Aorta (tissue), 5 donors: ENCODE measurements at places on chromosomes 3 and 15. TPM values are rescaled to one million over a fixed set of nuclear protein-coding genes. Genes with fewer than 3 reads are reported as not detected.

Gene PPP1R14D
- not detected for total RNA-seq

Gene AP4E1
- 10.4 TPM for total RNA-seq

Gene WNT5A
- total RNA-seq = 0.52 TPM

Gene FSIP1
- 1.2 TPM for total RNA-seq

- no peak overlapping the region for H3K4me3 ChIP-seq
- peak; percentile 50 for DNase-seq
- no peaks in the 10 kb centered on the region for H3K4me1 ChIP-seq
- H3K27me3 ChIP-seq = no peaks in the 10 kb centered on the region
Observed at GRCh38 chr15:89395461-89395871, 60.8 kb upstream of the POLG start.

GRCh38 chr3:188052169-188053035 lies 101.6 kb upstream of the LPP start:
- peak; percentile 92 for DNase-seq
- no peak overlapping the region for H3K4me3 ChIP-seq
- peak overlapping the region; percentile 89 for H3K27ac ChIP-seq

DNA sequence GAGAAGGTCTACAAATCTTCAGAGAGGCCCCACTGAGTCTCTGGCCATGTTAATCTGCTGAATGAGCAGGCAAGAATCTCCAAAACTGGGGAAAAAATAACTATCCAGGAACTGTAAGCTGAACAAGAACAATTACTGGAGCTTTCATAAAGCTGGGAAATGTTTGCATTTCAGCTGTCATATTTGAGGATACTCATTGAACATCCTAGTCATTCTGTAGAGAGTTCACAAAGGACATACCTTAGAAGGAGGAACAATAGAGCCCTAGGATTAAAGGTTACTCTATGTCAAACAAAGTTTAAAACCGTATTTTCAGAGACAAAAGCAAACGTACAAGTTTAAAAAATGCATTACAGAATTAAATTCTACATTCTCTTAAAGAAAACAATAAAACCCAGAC lies 257.5 kb downstream of the SCAPER start:
- H3K27me3 ChIP-seq = no peaks in the 10 kb centered on the region
- no peak overlapping the region for H3K4me3 ChIP-seq
- peaks cover 3% of the 10 kb centered on the region for H3K36me3 ChIP-seq
- H3K4me1 ChIP-seq = no peaks in the 10 kb centered on the region
- DNase-seq = no peak

GRCh38 chr15:29652595-29652994 lies 169.7 kb downstream of the TJP1 start:
- no peaks in the 10 kb centered on the region for H3K27me3 ChIP-seq
- H3K27ac ChIP-seq = no peak overlapping the region
- H3K4me1 ChIP-seq = no peaks in the 10 kb centered on the region
- no peaks in the 10 kb centered on the region for H3K36me3 ChIP-seq

- no peak for DNase-seq
- no peaks in the 10 kb centered on the region for H3K27me3 ChIP-seq
- H3K4me3 ChIP-seq = no peak overlapping the region
- no peaks in the 10 kb centered on the region for H3K36me3 ChIP-seq
Observed at GRCh38 chr3:14246414-14246813, 67.8 kb downstream of the LSM3 start.

- DNase-seq = no peak
- no peaks in the 10 kb centered on the region for H3K4me1 ChIP-seq
- H3K27me3 ChIP-seq = no peaks in the 10 kb centered on the region
- no peak overlapping the region for H3K4me3 ChIP-seq
- no peak overlapping the region for H3K27ac ChIP-seq
- no peaks in the 10 kb centered on the region for H3K36me3 ChIP-seq
Observed at GRCh38 chr3:129756871-129757270, 136.6 kb downstream of the TMCC1 start.

DNA sequence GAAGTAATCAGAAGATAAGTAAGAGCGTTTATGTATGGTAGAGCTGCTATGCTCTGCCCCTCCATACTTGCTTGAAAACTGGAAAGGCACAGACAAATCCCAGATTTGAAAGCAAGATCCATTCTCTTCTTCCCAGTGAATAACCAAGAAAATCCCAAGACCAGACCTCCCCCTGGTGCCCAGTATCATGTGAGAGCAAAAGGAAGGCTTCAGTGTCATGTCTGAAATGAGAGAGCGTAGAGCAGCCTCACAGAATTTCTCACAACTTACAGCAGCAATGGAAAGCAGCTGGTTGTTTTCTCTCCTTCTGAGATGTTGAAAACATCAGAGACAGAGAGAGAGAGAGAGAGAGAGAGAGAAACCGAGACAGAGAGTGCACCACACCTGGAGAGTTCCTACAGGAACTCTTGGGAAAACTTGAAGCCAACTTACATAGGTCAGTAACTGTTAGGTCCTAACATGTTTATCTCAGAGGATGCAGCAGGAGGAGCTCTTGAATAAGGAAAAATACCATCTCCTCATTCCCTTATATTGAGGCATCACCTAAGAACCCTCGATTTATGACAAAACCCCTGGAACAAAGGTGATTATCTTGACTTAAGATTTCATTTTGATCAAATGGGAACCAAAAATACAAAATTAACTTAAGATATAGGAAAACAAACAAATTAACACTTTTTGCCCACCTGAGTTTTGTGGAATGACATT lies 273.3 kb downstream of the NSUN3 start:
- H3K27me3 ChIP-seq = no peaks in the 10 kb centered on the region
- no peak overlapping the region for H3K27ac ChIP-seq
- no peak overlapping the region for H3K4me3 ChIP-seq

DNA sequence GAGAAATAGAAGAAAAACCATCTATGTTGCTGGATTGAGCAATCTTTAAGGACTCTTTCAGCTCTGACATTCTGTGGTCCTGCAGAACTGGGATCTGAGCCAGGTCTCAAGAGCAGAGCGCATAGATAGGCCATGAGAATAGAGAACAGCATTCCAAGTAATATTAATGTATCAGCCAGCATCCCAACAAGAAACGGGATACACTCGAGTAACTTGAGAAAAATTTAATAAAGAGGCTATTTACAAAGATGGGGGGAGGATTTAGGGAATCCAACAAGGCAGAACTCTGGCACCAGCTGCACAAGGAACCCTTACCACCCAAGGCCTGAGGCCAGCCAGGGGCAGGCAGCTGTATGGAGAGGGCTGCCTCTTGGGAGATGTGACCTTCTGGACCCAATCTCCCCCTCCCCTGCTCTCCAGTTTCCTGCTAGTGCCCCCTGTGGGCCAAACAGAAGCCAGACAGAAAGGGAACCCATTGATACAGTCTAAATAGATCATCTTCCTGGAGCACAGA lies 8.2 kb downstream of the TMOD2 start:
- H3K36me3 ChIP-seq = no peaks in the 10 kb centered on the region
- H3K27me3 ChIP-seq = no peaks in the 10 kb centered on the region
- peak; percentile 70 for DNase-seq

DNA sequence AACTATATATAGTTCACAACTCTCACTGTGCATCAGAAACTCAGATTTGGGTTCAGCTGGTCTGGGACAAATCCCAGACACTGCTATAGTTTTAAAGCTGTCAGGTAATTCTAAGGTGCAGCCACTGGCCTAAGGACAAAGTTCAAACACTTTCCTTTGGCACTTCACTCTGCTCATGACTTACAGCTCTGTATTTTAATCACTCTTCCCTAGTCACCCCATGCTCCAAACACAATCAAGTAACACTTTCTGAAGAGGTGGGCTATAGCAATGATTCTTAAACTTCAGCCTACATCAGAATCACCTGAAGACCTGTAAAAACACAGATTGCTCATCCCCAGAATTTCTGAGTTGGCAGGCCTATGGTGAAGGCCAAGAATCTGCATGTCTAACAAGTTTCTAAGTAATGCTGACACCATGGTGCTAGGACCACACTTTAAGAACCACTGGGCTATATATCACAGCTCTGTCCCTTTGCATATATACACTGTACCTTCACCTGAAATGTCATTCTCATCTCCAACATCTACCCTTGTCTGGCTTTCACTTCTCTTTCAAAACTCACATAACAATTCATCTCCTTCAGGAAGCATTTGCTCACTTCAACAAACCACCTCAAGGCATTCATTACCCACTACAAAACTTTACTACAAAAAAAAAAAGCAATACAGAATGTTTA lies 21.4 kb downstream of the STAG1 start:
- peaks cover 8% of the 10 kb centered on the region for H3K4me1 ChIP-seq
- no peak overlapping the region for H3K4me3 ChIP-seq
- no peak overlapping the region for H3K27ac ChIP-seq
- no peak for DNase-seq
- H3K27me3 ChIP-seq = no peaks in the 10 kb centered on the region
- H3K36me3 ChIP-seq = no peaks in the 10 kb centered on the region

- H3K4me3 ChIP-seq = no peak overlapping the region
- H3K27me3 ChIP-seq = no peaks in the 10 kb centered on the region
- no peaks in the 10 kb centered on the region for H3K36me3 ChIP-seq
- no peak for DNase-seq
Observed at GRCh38 chr3:110783541-110783940, 288.1 kb upstream of the NECTIN3 start.

- no peaks in the 10 kb centered on the region for H3K36me3 ChIP-seq
- H3K27ac ChIP-seq = no peak overlapping the region
- no peaks in the 10 kb centered on the region for H3K27me3 ChIP-seq
- DNase-seq = no peak
- no peak overlapping the region for H3K4me3 ChIP-seq
- no peaks in the 10 kb centered on the region for H3K4me1 ChIP-seq
Observed at GRCh38 chr3:31461426-31461825, 71.3 kb upstream of the STT3B start.

DNA sequence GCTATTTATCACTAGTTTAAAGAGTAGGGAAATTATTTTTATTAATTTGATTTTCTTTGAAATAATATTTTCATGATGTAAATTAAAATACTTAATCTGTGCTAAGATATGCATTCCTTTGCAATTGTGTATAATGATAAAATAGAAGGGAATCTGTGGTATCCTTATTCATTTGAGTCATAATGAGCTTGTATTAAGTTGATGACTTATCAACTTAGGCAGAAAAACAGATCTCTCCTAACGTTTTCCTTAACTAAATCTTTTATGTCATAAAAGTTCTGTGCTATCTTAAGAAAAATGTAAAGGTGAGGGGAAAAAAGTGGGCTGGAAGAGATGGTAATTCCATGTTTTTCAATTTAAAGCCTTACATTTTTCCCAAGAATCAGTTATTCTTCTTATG lies 1.9 kb downstream of the FGF7 start:
- no peak for DNase-seq
- H3K36me3 ChIP-seq = no peaks in the 10 kb centered on the region
- no peaks in the 10 kb centered on the region for H3K27me3 ChIP-seq
- H3K4me3 ChIP-seq = no peak overlapping the region
- H3K27ac ChIP-seq = no peak overlapping the region

DNA sequence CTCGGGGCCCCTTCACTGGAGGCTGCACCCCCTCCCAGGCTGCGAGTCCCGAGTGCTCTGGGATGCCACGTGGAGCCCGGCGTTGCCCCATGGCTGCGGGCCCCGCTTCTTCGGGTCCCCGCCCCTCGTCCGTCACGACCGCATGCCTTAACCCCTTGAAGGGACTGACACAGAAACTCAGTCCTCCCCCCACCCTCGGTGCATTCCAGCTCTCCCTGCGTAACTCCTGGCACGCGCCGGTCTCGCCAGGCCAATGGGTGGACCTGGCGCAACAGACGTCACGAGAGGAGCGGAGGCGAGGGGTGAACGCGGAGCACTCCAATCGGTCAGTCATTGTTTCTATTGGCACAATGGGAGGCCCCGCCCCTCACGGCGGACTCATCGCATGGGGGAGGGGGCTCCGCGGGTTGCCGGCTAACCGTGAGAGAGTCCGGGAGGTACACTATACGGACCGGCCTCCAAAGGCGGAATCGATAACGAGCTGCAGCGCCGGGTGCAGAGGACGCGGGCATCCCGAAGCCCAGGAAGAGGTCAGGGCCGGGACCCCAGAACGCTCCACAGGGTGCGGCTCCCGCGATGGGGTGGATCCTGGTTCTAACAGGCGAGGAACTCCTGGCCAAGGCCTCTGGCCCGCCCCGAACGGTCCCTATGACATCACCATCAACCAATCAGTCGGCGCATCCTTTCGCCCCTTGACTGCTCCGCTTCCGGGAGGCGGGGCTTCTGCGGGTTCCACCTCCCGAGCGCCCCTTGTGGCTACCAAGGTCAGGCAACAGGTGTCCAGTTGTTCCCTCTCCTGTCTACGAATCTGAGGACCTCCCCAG lies 1.0 kb upstream of the CELSR3 start:
- DNase-seq = peak; percentile 96
- peak overlapping the region; percentile 10 for H3K4me3 ChIP-seq
- no peaks in the 10 kb centered on the region for H3K4me1 ChIP-seq
- H3K36me3 ChIP-seq = no peaks in the 10 kb centered on the region
- H3K27me3 ChIP-seq = no peaks in the 10 kb centered on the region

DNA sequence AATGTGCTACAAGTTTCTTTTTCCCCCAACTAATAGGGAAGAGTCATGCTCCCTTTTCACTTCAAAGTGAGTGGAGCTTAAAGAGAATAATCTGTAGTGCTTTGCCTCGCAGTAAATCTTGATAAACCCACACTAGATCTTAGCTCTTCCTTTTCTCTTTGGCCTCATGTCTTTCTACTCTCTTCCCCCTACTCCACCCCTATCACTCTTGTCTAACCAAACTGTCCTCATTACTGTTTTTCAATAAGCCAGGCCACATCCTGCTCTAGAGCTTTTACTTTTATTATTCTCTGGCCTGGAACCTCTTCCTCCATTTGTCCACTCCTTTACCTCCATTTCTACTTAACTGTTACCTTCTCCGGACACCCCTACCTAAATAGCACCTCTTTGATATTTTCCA lies 291.0 kb upstream of the SATB1 start:
- DNase-seq = no peak
- H3K27ac ChIP-seq = no peak overlapping the region
- no peaks in the 10 kb centered on the region for H3K27me3 ChIP-seq
- no peaks in the 10 kb centered on the region for H3K4me1 ChIP-seq
- no peaks in the 10 kb centered on the region for H3K36me3 ChIP-seq
- no peak overlapping the region for H3K4me3 ChIP-seq

- DNase-seq = no peak
Observed at GRCh38 chr3:132788301-132788671, 66.1 kb upstream of the NPHP3 start.

DNA sequence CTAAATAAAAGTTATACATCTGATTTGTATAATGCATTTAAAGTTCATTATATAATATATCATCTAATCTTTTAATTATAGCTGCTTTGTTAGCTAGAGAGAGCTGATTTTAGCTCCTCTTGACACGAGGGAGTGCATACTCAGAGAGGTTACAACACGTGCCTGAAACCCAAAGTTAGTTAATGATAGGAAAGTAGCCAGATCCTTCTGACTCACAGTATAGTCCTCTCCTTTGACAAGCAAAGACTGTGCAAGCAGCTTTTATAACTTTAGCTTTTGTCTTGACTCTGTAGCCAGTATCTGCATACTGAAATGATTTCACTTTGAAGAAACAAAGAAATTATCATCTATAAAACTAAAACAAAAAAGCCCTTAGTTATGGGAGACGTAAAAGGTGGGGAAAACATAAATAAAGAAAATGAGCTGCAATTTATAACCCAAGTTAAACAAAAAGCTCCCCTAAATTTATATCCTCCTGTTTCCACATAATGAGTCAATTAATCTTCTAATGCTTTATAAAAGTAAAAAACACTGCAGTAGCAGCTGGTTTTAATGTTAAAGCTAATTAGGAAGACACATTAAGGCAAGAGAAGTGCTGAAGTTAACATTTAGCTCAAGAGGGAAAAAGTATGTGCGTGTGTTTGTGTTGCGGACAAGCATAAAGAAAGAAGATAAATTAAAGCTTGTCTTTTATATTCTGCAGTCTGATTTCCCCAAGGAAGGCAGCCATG lies 13.1 kb downstream of the GABRR3 start:
- peaks cover 2% of the 10 kb centered on the region for H3K27me3 ChIP-seq
- H3K27ac ChIP-seq = no peak overlapping the region
- H3K36me3 ChIP-seq = no peaks in the 10 kb centered on the region
- no peaks in the 10 kb centered on the region for H3K4me1 ChIP-seq
- DNase-seq = no peak
- no peak overlapping the region for H3K4me3 ChIP-seq
